ENCODE measurements at places on chromosomes 4 and X.

- no peak for DNase-seq
Measured at GRCh38 chrX:23578079-23578478, 89.2 kb upstream of the PRDX4 start.

DNA sequence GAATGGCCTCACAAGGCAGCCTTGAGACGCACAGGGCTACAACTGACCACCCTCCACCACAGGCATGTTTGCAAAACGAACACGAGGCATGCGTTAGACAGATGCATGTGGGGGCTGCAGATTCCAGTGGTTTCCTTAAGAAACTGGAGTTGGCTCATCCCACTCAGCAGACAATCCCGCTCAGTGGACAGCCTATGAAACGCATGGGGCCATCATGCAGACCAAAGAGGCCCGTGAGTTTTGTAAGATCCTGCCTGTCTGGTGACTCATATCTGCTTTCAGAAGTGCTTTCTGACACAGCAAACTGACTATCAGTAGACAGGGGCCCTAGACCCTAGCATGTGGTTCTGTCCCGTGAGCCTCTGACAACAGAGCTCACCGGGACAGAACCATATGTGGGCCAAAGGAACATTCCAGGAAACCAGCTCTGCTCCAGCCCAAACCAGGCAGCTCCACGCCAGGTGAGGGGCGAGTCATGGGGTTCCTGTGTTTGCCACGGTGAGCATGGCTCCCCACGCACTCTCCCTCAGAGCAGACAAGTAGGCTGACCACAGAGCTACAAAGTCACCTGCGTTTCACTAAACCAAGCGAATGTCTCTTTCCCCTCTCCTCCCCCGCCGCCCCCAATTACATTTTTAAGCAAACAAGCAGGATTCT, 74.4 kb downstream of the MTMR1 start:
- DNase-seq = no peak

GRCh38 chrX:118474586-118474985, 21.0 kb upstream of the DOCK11 start:
- no peak for DNase-seq

- DNase-seq = no peak
Measured at GRCh38 chr4:89619206-89619962, 217.6 kb downstream of the SNCA start.

GRCh38 chrX:12979026-12979607, 4.2 kb downstream of the TMSB4X start:
- DNase-seq = no peak

DNA sequence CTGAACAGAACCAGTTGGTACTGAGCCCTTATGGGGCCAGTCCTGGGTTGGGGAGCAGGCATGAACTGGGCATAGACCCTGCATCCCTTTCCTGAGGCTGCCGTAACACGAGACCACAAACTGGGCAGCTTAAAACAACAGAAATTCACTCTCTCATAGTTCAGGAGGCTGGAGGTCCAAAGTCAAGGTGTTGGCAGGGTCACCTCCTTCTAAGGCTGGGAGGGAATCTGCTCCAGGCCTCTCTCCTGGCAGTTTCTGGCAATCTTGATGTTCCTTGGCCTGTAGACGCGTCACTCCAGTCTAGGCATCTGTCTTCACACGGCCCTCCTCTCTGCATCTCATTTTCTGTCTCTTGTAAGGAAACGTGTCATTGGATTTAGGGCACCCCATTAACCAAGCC, 19.8 kb upstream of the SORCS2 start:
- DNase-seq = no peak

DNA sequence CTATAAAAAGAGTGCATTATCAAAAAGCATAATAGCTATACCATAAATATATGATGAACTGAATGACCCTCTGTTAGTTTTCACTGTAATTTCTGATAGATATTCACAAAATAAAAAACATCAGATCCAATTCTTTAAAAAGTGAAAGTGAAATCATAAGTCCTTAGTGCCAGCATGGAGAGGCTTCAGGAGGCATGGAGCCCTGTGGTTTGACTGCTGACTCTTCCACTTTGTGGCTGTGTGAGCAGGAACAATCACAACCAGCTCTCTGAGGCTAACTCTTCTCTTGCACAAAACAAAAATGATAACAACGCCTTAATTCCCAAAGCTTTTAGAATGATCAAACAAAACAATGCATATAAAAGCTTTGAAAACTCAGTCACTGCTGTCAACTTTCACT, 1143.9 kb downstream of the PDHA2 start:
- no peak for DNase-seq

- DNase-seq = no peak
Measured at GRCh38 chr4:171817026-171817425, 3.8 kb downstream of the GALNTL6 start.

DNA sequence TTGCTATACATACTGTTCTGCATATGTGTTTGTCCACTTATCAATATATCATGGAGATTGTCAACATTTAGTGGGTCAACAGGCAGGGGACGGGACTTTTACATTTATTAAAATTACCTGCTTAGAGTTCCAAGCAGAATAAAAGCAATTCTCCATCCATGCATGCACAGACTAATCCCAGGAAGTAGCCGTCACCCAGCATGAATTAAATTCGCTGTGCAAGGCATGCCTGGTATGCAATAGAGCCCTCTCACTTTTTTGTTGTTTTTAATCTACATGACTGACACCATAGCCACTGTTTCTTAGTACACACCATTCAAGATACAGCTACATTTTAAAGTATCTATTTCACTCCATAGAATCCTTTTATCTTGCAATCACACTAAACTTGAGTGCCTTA, 108.9 kb downstream of the USP46 start:
- DNase-seq = no peak

DNA sequence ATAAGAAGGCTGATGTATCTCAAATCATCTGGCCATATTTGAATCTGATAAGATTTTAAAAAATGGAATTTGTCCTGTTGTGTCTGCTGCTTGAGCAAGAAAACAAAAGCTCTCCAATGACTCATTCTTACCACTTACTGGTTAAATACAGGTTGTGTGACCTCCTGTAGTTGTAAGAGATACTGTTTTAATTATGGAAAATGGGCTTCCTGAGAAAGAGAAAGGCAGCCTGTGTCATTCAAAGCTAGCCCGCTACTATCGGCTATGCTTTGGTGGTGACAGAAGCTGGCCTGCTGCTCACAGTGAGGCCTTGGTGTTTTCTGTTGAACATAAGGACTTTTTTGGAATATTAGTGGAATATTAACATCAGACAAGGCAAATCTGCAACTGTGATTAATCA, 1722.1 kb upstream of the PCDH10 start:
- DNase-seq = no peak

GRCh38 chrX:68675571-68675970, 28.1 kb downstream of the STARD8 start:
- no peak for DNase-seq

DNA sequence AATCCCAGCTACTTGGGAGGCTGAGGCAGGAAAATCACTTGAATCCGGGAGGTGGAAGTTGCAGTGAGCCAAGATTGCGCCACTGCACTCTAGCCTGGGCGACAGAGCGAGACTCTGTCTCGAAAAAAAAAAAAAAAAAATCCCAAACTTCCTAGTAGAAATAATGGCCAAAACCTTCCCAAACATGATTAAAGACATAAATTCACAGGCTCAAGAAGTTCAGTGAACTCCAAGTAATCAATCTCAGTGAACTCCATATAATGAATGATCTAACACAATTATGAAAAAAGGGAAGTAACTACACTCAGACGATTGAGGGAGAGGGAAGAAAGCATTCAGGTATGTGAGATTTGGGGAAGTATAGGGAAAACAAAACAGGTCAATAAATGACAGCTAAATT, 6.5 kb downstream of the FUNDC1 start:
- no peak for DNase-seq

- DNase-seq = no peak
Measured at GRCh38 chr4:56723201-56723605, 42.1 kb upstream of the HOPX start.

DNA sequence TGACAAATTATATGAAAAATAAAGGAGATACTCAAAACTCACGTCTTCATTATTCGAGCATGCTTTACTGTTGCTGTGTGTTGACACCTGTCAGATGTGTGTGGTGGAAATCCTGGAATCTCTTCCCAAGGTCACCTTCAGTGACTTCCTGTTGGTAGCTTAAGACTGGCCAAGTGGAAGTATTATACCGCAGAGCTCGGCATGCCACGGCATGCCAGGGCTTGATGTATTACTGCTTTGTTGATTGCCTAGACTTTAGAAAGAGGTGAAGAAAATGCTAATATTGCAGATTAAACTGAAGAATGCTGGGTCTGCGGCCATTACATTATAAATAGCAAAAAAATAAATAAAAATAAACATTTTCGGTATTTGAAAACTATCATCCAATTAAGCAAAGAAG, 4.6 kb downstream of the TREX2 start:
- no peak for DNase-seq

- DNase-seq = no peak
Measured at GRCh38 chr4:10173754-10174749, 57.5 kb upstream of the WDR1 start.

DNA sequence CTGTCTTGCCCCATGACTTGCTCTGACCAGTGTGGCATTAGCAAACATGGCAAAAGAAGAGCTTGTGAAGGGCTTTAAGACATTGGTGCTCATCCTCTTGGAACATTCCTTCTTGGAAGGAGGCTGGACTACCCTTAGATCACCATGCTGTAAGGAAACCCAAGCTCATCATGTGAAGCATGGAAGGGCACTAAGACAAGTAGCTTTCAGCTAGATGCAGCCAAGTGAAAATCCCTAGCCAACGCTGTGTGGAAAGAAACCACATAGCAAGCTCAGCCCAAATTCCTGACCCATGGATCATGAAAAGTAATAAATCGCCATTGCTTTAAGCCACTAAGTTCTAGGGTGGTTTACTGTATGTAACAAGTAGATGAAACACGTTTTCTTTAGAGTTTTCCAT, 12.4 kb upstream of the PACRGL start:
- DNase-seq = no peak

DNA sequence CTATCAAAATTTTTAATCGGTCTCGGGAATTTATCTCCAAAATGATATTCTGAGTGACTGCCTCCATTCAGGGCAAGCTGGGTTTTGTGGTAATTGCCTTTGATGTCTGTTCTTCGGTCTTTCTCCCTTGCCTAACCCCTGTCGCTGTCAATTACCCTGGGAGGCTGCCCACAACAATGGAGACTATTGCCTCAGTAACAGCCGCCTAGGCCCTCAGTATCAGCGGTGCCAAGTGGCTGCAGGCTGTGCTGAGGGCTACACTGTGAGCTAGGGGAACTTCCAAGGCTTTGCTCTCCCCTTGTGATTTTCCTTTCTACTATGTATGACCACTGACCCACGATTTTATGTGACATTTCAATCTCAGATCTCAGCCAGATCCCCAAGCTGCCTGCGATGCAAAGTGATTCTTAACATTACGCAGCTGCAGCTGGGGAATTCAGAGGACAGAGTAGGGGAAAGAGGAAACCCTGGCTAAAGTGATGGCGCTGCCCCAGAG, 36.3 kb upstream of the REST start:
- DNase-seq = no peak

- DNase-seq = no peak
Measured at GRCh38 chrX:107845625-107846024, 20.0 kb downstream of the MID2 start.

GRCh38 chrX:129040124-129040523, 483.2 kb downstream of the SMARCA1 start:
- DNase-seq = no peak

GRCh38 chr4:176149680-176150355, 45.6 kb downstream of the SPATA4 start:
- no peak for DNase-seq

DNA sequence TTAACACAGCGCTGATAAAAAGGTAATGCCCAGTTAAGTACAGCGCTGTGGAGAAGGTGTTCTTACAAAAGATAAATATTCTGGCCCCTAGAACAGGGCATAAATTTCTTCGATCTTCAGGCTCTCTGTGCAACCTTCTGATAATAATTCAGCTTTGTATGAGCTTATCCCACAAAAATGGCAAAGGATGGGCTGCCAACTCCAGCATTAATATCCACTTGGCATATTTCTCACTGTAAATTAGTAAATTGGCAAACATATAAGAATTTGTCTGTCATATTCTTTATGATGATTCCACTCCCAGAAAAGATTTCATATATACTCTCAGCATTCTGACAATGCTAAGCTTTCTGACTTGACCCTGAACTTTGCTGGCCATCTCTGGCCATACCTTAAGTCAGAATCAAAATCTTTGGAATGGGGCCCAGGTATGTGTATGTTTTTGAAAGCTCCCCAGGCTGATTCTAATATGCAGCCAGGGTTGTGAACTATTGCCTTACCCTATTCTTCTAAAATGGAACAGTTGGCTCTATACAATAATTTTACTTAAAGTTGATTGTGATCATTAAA, 134.8 kb downstream of the FRYL start:
- DNase-seq = no peak

- no peak for DNase-seq
Measured at GRCh38 chr4:20251031-20251795, 492 bp upstream of the SLIT2 start.

GRCh38 chrX:136784231-136784630, 3.5 kb upstream of the ARHGEF6 start:
- DNase-seq = no peak

DNA sequence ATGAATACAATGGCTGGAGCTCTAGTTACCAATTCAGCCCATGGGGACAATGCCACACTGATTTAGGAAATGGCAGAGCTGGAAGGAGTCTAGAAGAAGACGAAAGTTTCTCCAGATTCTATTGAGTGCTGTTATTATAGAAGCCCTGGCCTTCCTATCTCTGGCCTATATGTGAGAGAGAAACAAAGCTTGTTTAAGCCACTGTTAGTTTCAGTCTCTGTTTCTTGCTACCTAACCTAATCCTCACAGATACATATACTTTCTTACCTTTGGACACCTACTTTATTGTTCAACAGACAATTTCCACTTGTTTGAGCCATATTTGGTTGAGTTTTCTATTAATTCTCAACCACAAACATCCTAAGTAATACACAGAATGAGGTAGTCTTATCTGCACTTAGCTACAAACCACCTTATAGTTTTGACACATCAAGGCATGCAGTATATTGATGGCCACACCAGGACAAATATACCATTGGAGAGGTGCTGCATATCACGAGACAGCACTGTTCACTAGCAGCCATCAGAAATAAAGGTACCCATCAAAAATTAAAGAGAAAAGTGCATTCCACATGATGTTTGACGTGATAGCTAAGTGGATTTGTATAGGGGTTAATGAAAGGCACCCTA, 190.2 kb downstream of the SMIM20 start:
- no peak for DNase-seq

DNA sequence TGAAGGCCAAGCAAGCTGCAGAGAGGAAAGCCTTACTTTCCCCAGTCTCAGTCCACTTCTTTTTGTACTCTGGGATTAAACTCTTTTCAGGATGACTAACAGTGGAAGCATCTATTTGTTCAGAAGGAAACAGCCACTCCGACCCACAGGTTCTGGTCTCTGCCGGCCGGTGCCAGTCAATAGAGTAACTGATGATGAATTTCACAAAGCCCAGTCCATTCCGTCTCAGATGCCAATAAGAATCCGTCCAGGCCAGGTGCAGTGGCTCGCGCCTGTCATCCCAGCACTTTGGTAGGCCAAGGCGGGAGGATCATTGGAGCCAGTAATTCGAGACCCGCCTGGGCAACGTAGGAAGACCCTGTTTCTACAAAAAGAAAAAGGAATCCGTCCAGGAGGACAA, 58.5 kb upstream of the HELT start:
- no peak for DNase-seq

GRCh38 chr4:78634011-78634664, 82.6 kb downstream of the ANXA3 start:
- DNase-seq = no peak

GRCh38 chr4:182554736-182555135, 311.5 kb downstream of the TENM3 start:
- no peak for DNase-seq

- no peak for DNase-seq
Measured at GRCh38 chr4:53192496-53192895, 173.4 kb downstream of the SCFD2 start.

- no peak for DNase-seq
Measured at GRCh38 chrX:108415146-108415545, 23.1 kb downstream of the COL4A6 start.
